ENCODE measurements at places on chromosomes 13 and 19. TPM values are rescaled to one million over a fixed set of nuclear protein-coding genes. Genes with fewer than 3 reads are reported as not detected.

Gene UQCRFS1
- total RNA-seq: 127 TPM

Gene OR2Z1
- not detected for total RNA-seq

Gene ZNF653
- total RNA-seq: 3.4 TPM

Gene LILRB1
- total RNA-seq: not detected

Gene OR7A5
- not detected for total RNA-seq

Gene GJB2
- 1.0 TPM for total RNA-seq

Gene BRME1
- 0.46 TPM for total RNA-seq

Gene C19orf67
- not detected for total RNA-seq

Gene RNF225
- 0.08 TPM for total RNA-seq

Gene FBN3
- total RNA-seq: 0.17 TPM

Data from A549 treated with Hydrocortisone at 1 μM for 4 hours (cell line).